AG20443 (cell line): ENCODE measurements at places on chromosomes 7 and 10.
A peak's percentile ranks its signal among the peaks of the same experiment; 100 is the strongest.

GRCh38 chr10:78259391-78259790, 225.7 kb downstream of the RPS24 start:
- DNase-seq: no peak

DNA sequence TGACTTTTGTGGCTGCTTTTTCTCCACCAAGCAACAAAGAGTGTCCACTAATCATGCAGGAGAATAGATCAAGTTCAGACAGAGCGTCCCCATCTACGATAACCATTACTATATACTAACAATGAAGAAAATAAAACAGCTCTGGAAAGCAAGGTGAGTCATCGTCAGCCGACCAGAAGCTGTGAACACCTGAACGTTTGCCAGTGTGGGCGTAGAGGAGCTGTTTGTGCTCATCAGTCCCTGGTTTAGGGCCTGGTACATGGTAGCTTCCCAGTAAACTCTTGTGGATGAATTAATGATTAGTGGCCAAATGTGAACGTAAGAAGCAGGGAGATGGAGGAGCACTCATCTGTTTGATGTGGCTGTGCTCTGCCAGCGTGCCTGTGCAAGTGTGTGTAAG, 180.7 kb downstream of the EVX1 start:
- DNase-seq: no peak

- no peak for DNase-seq
Observed at GRCh38 chr10:128859738-128860386, 607.2 kb upstream of the MGMT start.

DNA sequence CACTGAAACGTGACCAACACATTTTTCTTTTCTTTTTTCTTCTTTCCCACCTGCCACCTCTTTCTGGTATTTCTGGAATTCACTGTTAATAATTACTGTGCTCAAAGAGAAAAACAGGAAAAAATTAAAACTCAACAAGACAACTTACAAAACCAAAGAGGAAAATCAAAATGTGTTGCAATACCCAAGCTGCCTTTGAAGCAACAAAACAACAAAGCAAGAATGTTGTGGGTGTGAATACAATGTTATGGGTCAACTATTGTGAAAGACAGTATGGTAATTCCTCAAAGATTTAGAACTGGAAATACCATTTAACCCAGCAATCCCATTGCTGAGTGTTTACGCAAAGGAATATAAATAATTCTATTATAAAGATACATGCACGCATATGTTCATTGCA, 415.1 kb downstream of the GFRA1 start:
- peak; percentile 39 for DNase-seq

DNA sequence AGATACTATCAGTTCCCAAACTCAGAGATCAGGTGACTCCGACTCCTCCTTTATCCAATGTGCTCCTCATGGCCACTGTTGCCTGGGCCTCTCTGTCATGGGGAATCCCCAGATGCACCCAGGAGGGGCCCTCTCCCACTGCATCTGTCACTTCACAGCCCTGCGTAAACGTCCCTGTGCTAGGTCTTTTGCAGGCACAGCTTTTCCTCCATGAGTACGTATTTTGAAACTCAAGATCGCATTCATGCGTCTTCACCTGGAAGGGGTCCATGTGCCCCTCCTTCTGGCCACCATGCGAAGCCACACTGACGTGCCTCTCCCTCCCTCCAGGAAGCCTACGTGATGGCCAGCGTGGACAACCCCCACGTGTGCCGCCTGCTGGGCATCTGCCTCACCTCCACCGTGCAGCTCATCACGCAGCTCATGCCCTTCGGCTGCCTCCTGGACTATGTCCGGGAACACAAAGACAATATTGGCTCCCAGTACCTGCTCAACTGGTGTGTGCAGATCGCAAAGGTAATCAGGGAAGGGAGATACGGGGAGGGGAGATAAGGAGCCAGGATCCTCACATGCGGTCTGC, 162.2 kb downstream of the EGFR start:
- DNase-seq: no peak

DNA sequence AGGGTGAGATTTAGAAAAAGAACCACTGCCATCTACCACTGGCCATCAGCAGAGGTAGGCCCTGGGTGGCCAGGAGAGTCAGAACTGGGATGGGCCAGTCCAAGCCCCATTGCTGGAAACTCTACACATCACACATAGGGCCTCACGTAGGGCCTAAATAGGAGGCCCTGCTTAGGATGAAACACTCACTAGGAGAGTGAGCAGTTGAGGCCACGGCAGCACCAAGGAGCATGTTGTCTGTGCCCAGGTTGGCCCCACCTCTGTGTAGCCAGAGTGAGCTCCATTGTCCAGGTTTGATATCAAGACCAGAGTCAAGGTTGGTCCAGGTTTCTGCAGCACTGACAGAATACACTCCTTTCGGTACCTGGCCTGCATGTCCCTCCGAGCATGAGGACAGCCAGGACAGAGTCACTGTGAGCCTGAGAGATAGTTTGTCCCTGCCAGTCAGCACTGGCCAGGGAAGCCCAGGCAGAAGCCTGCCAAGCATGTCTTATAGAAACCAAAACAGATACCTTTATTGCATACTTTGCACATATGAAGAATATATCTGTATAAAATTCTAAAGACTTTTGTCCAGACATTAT, 77.9 kb upstream of the CAMK2B start:
- no peak for DNase-seq

DNA sequence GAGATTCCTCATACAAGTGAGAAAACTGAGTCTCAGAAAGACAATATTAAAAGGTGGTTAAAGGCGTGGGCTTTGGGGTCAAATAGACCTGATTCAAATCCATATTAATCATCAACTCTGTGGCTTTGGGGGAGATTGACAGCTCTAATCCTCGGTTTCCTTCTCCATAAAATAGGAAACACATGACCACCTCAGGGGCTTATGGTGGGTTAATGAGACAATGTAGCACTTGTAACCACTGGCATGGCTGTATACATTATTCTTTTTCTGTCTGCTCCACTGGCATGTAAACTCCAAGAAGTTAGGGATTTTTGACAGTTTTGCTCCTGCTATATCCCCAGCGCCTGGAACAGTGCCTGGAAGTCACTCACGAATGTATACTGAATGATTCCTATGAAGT, 120.8 kb upstream of the GAD2 start:
- no peak for DNase-seq

GRCh38 chr7:11830582-11831155, 1.3 kb downstream of the THSD7A start:
- DNase-seq: peak; percentile 18
